ENCODE measurements at places on chromosomes 5 and 9.

- DNase-seq = no peak
These were observed 106.7 kb upstream of the SH3GL2 start for GRCh38 chr9:17472126-17472525.

- DNase-seq = no peak
These were observed 208.7 kb upstream of the IER5L start for GRCh38 chr9:129386812-129387177.

- DNase-seq = no peak
These were observed 335.4 kb downstream of the NTRK2 start for GRCh38 chr9:85004818-85005413.

GRCh38 chr5:76025069-76025468, 58.1 kb upstream of the SV2C start:
- DNase-seq = no peak

DNA sequence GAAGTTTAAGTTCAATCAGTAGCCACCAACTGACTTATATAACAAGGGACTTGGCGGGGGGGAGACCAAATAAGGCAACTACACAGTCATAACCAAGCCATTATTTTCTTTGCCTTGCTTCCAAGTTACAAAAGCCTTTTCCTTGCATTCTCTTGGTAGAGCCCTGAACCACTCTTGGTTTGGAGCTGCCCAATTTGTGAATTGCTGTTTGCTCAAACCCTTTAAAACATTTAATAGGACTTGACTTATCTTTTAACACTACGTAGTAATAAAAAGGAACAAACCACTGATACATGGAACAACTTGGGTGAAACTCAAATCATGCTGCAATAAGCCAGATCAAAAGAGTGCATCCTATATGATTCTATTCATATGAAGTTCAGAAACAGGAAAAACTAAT, 31.7 kb upstream of the MSH3 start:
- DNase-seq = no peak

GRCh38 chr9:127447416-127448111, 3.6 kb downstream of the RPL12 start:
- no peak for DNase-seq

- DNase-seq = no peak
These were observed 259.8 kb downstream of the ANXA1 start for GRCh38 chr9:73411494-73411893.

- DNase-seq = peak; percentile 50
These were observed 76.6 kb upstream of the PAM start for GRCh38 chr5:102678267-102679058.

DNA sequence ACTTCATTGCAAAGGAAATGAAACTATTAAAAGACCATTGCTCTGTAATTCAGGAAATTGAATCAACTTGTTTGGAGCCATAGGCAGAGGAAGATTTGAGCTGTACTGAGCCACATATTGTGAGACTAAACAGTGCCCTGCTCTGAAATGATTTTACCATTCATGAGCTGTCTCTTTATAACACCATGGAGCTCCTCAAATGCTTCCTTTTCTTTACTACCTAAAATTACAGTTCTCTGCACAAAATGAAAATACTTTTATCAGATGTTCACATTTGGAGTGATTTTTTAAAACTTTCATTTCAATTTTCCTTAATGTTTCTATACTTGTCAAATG, 97.9 kb downstream of the NLN start:
- no peak for DNase-seq

DNA sequence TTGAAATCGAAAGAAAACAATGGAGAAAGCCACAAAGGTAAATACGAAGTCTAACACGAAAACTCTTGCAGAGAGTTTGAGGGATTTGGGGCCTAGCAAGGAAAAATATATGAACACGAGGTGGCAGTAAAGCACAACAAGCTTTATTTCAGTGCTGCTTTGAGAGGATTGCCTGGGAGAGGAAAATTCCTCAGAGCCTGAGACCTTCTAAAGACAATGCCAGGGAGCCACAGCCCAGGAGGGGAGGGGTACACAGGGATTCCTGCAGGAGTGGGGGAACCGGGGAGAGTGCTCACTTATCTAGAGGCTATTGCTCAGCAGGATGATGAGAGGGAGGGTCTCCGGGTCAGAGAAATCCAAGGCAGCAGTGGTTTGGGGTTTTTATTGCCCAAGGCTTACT, 134.9 kb upstream of the ADCY2 start:
- peak; percentile 63 for DNase-seq

DNA sequence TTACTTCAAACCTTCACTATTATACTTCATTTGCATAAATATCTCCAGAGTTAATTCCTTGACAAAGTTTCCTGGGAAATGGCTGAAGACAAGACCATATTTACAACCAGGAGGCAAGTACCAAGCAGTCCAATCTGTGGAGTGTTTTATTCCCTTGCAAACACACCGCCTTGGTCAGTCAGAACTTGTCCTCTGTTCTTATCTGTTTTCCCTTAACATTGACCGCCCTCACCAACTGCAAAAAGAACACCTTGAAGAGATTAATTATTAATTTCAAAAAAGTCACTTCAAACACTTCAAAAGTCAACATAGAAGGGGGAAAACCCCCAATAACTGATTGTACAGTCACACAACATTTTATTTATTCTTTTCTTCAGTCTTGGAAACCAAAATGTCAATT, 269.0 kb upstream of the RGMB start:
- no peak for DNase-seq

GRCh38 chr9:97740848-97741821, 44.0 kb upstream of the XPA start:
- DNase-seq = peak; percentile 74

DNA sequence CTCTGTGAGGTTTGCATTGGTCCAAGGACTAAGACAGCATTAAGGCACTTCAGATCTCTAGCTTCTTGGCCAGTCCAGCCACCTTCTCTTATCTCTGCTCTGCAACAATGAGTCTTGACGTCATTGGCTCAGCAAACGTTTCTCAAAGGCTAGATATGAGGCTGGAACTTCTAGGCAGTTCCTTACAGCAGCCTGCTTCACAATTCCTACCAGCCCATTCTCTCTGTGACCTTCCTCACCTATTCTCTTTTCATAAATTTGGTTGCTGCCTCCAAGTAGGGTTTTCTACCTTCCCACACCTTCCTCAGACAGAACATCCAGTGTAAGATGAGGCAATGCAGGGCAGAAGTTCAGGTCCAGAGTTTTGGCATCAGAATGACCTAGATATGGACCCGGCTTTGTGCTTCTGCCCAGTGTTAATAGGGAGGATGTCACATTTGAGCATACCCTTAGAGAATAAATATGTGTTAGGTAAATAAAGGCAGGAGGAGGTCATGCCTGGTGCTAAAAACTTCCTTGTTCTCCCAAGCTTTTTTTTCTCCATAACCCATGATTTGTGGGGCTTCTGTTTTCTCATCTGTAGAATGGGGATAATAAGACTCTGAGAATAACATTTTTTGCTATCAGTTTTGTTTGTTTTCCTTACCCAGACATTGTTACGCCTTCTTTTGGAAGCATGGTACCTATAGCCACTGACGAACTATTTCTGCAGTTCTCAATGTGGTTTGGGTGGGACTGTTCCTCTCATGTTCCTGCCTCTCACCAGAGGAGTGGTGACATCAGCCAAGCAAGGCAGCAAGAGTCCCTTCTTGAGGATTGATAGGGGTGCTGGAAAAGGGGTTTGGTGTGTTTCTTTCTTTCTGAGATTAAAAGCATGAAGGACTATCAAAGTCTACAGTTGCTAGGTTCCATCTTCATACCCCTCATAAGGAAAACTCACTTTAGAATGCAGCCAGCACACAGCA, 220.6 kb upstream of the TRIM32 start:
- no peak for DNase-seq

DNA sequence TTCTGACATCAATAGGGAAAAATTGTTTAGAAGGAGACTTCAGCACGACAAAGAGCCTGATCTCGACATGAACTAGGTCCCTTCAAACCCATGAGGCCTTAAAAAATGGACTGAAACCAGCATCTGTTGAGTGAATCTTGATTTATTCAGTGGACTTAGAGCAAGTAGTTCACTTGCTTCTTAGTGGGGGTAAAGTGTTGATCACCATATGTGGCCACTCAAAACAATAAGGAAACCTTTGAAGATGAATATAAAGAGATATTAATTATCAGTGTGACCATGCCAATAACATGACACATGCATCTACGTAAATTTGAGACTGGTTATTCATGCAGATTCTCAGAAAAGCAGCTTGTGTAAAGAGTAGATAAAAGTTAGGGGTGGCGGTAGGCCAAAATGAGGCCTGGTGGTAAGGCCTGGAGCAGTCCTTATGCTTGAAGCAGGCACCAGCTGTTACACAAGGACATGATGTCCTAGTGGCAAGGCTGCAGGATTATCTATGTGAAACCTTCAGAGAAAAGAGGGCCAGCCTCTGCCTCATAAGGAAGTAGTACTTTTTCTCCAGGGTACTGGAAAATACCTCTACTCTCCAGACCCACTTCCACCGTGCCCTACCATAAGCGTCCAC, 61.3 kb downstream of the S1PR3 start:
- DNase-seq = no peak

- DNase-seq = no peak
These were observed 64.2 kb downstream of the DCP2 start for GRCh38 chr5:113040672-113041260.

GRCh38 chr9:27150746-27151406, 41.9 kb downstream of the TEK start:
- no peak for DNase-seq

- DNase-seq = no peak
These were observed 24.4 kb upstream of the CLK4 start for GRCh38 chr5:178651046-178651810.

DNA sequence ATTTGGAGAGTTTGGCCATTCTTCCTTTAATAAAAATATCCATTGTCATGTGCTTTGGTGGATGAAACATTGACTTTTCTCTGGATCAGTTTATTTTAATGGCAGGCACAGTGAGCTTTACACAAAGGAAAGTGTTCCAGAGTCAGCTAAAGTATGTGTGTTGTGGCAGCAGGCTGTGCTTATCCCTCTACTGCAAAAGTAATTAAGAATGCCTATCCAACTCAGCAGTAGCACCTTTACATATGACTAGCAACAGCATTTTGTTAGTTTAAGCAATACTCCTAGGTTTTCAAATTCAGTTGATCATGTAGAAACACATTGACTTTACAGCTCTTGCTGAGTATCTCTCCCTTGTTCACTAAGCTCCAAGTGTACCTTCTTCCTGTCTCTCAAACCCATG, 730.5 kb upstream of the RGMB start:
- DNase-seq = no peak

DNA sequence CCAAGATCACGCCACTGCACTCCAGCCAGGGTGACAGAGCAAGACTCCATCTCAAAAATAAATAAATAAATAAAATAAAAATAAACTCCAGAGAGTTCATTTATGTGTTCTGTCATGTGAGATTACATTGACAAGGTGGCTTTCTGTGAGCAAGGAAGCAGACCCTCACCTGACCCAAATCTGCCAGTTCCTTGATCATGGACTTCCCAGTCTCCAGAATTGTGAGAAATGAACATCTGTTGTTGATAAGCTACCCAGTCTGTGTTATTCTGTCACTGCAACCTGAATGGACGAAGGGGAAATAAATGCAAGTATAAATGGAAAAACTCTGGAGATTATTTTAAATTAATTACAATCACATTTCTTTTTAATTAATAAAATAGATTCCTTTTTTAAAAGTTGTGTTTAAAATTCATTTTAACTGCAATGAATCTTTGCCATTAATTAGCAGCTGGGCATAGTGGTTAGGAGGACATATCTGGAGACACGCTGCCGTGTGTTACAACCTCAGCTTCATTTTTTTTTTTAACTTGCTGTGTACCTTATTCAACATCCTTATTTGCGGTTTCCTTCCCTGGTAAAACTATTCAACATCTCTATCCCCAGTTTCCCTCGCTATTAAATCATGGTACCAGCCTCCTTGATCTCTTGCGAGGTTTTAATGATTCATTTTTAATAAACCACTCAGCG, 376.4 kb downstream of the CHSY3 start:
- DNase-seq = no peak

- DNase-seq = no peak
These were observed 45.0 kb upstream of the PRR16 start for GRCh38 chr5:120419127-120419526.

GRCh38 chr5:181160152-181160754, 12.9 kb downstream of the OR2V2 start:
- peak; percentile 63 for DNase-seq

GRCh38 chr5:91366551-91366950, 16.6 kb downstream of the ARRDC3 start:
- no peak for DNase-seq

- no peak for DNase-seq
These were observed 3.2 kb upstream of the FBXO4 start for GRCh38 chr5:41921874-41922273.

DNA sequence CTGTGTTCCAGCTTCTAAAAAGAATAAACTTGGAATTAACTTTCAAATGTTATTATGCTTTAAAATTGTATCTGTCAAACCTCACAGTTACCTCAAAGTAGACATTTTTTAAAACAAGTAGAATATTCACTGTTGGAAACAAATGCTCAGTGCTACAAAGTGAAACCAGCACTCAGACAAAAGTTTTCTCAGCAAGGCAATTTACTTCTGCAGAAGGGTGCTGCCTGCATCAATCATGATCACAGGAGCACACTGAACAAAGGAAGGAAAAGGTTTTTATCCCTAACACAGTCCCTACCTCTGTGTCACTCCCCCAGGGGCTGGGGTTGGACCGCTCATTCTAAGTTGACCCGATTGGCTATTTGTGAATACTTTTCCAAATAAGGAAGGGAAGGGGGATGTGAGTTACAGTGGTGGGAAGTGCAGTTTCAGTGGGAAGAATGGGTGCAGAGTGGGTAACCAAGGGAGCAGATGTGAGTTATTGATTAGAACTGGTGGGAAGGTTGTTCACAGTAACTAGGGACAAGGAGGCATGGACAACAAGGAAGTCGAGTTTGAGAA, 63.0 kb upstream of the CDK20 start:
- DNase-seq = no peak

DNA sequence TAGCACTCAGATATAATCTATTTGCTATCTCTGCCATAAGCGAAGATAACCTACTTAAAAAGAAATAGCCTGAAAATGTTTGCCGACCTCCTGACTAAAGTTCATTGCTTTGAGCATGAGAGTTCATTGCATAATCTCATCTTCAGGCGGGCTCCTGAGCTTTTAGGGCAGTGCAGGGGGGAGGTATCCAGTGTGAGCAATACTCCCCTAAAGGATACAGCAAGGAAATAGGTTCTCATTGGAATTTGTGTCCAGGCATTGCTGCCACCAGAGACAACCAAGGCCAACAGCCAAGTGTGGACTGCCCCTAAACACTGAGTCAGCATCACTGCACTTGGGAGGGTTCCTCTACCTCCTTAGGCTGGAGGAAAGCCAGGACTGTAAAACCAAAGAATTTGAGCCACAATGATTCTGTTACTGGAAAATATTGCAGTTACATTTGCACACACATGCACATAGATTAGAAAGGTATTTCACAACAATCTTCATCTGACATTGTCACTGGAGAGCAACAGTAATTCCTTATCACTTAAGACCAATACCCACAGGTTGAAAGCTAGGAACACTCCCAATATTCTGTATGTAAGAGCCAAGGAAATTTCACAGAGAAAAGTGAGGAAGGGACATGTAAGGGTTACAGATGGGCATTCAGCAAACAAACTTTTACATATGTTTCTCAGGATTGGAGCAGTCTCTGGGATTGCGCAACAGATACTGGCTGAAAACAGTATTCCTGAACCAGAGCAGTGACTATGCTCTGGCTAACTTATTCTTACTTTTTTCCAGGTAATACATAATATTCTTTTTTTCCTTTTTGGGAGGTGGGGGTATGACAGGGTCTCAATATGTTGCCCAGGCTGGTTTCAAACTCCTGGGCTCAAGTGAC, 98.6 kb upstream of the TLE1 start:
- peak; percentile 90 for DNase-seq
